ENCODE measurements at places on chromosomes 3 and 15.

GRCh38 chr3:185647134-185647879 is 61.2 kb downstream of the SENP2 start:
- DNase-seq, result no peak

DNA sequence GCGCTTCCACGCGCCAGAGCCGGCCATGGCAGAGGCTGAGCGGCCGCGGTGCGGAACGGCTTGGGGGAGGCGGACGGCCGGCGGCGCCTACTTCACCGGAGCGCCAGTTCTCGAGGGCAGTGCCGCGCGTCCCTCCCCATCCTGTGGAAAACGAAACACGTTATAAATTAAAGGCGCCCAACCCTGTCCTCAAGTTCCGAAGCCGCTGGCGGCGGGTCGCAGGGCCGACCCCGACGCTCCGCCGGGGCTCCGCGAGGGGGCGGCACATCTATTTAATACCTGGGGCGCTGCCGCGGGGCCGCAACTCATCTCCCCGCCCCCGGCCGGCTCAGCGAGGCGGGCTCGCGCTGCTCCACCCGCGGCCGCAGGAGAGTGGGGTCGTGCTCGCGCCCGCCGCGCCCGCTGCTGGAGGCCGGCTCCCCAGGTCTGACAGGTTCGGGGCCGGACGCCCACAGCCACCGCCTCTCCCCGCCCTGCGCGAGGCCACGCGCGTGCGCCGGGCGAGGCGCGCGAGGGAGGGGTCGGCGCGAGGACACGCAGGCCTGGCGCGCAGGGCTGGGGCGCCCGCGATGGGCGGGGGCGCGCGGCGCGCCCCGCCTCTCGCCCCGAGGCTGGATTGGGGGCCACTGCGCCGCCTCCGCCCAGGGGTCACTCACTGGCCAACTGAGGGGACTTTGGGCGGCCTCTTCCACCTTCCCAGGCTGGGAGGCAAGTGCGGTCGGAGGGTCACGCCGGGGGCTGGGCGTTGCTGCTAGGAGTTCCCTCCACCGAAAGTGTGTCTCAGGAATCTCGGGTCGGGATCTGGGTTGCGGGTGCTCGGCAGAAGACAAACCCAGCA is at the start of gene SLC30A4:
SLC30A4 (minus strand) TSS at position 428 of the 838 bp plus-strand sequence; CDS start at position 27, 401 bp downstream.
- DNase-seq, result peak; percentile 50

DNA sequence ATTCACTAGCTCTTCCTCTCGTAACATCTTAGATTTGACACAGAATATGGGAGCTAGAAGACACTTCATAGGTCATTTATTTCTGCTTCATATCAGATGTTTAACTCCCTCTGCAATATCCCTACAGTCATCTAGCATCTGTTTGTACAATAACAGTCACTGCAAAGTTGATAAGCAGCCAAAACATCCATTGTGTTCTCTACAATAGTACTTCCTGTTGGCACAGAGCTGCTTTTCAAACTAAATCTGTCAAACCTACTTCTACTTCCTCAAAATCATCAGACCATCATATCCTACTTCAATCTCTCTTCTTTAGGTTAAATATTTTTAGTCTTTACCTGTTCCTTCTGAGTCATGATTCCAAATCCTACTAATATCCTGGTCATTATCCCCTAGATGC is 233.2 kb downstream of the FGF12 start:
- DNase-seq, result peak; percentile 37

DNA sequence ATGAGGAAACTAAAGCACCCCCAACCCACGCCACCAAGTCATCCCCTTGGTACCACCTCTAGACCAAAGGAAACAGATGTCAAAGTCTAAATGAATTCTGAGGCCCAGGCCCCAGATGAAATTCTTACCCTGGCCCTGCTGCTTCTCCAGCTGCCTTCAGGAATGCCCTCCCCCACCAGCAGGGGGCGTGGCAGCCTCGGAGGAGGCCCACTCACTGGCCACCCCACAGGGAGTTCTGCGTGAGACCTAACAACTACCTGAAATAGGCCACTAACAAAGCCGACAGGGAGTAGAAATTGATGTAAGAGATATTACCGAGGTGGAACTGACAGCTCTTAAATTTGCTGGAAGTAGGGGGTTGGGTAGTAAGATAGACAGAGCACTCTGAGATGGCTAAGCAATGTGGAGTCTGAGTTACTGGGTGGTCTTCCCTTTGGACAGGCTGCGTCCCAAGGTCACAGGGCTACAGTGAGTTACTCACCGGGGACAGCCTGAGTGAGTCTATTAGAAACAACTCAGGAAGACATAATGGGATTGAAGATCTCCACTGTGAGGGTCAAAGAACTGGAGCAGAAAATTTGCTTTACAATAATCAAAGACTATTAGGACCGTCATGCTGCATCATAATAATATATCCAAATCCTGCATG is 240.7 kb downstream of the SHOX2 start:
- no peak for DNase-seq

- no peak for DNase-seq
Observed at GRCh38 chr3:62795978-62796657, 79.1 kb downstream of the CADPS start.

- DNase-seq, result no peak
Observed at GRCh38 chr15:60797444-60798040, 318.6 kb upstream of the ICE2 start.

- no peak for DNase-seq
Observed at GRCh38 chr15:72319360-72319984, 485 bp downstream of the CELF6 start.

DNA sequence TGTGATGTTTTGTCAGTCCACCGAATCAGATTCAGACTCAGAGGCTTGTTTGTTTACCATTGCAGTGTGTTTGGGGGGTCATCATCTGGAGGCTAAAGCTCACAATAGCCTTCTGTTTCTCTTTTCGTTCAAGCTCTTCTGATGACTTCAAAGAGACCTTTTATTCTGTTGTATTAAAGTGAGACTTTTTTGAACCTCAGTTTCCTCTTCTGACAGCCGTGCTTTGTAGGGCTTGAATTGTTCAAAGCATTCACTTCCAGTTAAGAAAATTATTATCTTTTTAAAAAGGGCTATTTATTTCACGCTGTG is 1.3 kb downstream of the PXK start:
- no peak for DNase-seq

- DNase-seq, result no peak
Observed at GRCh38 chr3:78825118-78825857, 942.5 kb downstream of the ROBO1 start.

DNA sequence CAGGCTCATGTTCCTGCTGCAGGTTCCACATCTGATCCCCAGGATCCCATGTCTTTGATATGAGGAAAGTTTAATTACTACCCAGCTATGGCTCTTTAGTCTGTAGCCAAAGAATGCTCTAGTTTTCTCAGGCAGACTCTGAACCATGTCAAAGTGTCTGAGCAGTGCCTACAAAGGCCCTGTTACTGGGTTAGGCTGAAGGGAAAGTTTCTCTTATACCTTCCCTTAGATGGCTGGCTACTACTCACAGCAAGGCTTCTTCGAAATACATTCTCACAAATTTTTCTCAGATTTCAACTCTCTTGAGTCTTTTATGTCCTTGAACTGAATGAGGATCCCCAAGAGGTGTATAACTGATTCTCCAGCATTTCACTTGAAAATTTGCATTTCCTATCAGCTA is 102.4 kb downstream of the NR1D2 start:
- no peak for DNase-seq

- no peak for DNase-seq
Observed at GRCh38 chr15:52360229-52361203, 64.9 kb upstream of the MYO5C start.

GRCh38 chr15:23035964-23036566 is 3.3 kb downstream of the TUBGCP5 start:
- DNase-seq, result peak; percentile 2

GRCh38 chr3:171234298-171235010 is 207.9 kb upstream of the SLC2A2 start:
- no peak for DNase-seq

DNA sequence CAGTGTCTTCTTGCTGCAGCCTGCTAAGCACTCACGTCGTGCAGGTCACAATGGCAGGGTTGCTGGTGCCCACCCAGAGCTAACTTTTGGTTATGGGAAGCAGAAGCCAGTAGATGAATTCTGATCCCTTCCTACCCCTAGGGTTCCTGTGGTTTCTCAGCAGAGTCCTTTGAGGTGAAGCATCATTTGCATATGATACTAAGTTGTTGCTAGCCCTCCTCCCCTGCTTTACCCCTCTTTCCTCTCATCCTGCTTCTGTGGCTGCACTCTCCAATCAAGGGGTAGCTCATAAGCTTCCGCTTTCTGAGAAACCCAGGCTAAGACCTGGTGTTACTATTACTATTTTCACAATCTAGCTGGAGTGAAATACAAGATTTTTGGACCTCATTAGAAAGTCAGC is 22.1 kb upstream of the HEG1 start:
- no peak for DNase-seq

DNA sequence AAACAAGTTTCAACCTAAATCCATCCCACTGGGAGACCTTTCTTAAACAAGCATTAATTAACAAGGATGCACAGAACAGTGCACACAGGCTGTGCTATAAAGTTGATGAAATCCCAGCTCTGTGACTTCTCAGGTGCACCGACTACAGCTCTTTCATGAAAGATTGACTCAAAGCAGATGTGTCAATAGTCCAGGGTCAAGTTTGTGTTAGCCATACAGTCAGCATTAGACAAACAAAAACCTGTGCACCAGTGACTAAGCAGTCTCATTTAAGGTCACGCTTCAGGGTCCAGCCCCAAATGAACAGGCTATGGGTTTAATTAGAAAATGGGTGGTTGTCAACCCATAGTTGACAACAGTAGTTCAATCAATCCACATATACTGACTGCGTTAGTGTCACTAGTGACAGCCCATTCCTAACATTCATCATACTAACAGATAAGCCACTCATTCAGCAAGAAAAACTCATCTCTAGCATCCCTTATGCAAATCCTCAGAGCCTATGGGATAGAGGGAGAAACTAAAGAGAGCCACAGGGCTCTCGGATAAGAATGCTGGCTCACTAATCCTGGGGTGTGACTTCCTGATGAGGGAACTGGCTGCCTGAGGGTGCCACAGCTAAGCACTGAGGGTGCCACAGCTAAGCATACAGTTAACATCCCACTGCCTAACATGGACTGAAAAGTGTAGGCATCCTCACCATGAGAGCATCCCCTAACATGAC is 84.1 kb downstream of the WNT5A start:
- no peak for DNase-seq

DNA sequence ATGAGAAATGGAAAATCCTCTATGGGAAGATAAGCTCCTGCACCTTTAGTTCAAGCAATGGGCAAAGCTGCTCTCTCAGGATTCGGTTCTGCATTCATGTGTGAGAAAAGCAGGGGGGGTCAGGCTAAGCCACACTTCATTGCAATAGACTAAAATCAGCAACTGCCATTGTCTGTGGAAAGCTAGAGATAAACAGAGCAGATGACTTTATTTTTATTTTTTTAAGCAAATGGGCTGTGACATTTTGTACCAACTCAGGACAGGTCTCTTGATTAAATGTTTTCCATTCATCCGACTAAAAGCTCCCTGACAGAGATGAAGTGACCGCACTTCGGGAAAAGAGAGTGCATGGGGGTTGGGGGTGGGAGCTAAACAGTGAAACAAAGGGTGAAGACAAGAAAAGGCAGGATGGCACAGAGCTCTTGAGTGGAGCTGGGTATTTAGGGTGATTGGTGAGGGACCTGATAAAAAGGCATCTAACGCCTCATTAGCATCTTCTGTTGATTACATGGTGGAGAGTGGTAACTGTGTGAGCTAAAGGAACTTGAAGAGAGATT is 987.4 kb downstream of the TUSC7 start:
- DNase-seq, result no peak

DNA sequence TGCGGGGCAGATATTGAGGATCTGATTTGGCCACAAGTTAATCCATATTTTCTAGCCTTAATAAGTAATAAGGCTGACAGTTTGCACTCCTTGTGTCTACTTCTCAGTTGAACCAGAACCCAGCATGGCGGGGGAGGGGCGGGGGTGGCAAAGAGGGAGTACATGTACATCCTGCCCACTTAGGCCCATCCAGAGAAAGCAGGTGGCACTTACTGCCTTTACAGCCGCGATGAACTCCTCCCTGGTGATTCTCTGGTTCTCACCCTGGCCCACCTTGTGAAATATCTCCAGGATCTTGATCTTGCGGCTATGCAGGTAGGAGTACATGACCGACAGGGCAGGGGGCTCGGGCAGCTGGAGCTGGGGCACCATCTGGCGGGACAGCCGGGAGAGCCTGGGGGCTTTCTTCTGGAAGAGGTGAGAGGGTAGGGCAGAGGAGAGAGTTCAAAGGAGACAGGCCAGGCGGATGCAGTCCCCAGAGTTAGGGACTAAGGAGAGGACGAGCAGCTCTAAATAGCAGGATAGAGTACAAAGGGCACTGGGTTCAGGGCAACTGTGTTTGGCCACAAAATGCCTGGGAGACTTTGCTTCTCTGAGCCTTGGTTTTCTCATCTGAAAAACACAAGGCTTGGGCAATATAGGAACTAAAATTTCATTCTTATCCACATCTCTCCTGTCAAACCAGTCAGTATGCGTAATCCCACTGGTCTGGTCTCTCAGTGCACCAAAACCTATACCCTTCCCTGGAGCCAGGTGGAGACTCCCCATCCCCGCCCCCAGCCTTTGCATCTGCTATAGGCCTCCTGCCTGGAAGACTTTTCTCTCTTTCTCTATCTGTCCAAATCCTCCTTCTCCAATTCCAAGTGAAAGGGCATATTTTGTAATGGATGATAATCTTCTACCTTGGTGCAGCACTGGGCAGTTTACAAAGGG is 10.1 kb downstream of the EFCAB12 start:
- no peak for DNase-seq

All from NCI-H1092 treated with DMSO at 0.1 percent for 48 hours (cell line).